ENCODE measurements at places on chromosomes 7 and 10.

DNA sequence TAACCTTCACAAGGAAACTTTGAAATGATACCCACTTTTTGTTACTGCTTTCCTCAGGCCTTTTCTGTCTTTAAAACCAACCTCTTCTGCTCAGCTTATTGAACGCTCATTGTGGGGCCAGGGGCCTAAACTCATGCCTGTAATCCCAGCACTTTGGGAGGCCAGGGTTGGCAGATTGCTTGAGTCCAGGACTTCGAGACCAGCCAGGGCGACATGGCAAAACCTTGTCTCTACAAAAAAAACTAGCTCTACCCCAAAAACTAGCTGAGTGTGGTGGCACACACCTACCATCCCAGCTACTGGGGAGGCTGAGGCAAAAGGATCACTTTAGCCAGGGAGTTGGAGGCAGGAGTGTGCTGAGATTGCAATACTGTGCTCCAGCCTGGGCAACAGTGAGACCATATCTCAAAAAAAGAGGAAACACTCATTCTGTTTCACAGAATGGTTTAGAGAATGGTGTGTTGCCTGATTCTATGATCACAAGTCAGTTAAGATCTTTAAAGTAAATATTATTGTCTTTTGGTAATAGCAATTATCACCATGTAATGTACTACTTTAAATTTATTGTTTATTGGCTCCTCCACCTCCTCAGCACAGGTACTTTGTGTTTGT, 51.1 kb downstream of the KCTD7 start:
- no peak for DNase-seq

DNA sequence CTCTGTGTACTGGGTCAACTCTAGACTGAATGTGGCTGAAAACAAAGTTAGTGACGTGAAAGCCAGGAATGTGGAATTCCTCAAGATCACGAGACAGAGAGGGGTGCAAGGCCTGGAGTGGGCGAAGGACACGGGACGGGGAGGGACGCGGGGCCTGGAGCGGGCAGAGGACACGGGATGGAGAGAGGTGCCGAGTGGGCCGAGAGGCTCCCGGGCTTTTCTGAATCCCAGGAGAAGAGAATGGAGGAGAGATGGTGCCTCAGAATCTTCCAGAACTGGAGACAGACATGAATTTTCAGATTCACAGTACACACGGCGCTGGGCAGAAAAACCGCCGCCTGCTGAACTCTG, 50.6 kb upstream of the PRKAR1B start:
- DNase-seq: no peak

DNA sequence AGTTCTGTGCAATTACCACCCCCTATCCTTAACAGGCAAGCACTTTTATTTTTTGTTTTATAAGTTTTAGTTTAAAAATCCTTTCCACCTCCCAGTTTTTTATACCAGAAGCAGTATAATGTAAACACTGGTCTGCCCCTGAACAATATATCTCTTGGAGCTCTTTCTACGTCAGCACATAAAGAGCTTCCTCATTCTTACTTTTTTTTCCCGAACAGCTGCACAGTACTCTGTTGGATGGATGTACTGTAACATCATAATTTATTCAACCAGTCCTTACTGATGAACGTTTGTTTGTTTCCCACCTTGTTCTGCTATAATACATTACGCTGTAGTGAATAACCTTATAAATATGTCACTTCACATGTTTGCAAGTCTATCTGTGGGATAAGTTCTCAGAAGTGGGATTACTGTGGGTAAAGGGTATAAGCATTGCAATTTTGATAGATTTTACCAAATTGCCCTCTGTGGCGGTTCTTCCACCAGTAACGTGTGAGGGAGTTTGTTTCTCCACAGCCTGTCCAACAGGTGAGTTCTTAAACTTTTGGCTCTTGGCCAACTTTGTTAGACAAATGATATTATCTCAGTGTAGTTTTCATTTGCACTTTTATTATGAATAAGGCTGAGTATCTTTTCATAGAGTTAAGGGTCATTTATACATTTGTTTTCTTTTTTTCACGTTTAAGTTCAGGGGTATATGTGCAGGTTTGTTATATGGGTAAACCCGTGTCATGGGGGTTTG, 32.8 kb downstream of the ADRA2A start:
- DNase-seq: no peak

DNA sequence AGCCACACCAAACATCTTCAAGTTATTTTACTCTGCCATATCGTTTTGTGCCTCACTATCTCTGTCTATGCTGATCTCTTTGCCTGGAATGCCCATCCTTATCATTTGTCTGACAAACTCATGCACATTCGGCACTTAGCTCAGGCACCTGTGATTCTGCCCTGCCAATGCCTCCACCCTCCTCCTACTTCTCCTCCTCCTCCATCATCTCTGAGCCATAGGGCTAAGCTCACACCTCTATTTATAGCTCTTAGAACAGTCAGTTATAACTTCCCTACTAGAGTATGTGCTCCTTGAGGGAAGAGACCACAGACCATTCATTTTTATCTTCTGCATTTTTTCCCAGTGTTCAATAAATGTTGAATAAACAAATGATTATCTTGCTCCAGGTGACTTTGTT, 51.2 kb upstream of the CDK13 start:
- no peak for DNase-seq

DNA sequence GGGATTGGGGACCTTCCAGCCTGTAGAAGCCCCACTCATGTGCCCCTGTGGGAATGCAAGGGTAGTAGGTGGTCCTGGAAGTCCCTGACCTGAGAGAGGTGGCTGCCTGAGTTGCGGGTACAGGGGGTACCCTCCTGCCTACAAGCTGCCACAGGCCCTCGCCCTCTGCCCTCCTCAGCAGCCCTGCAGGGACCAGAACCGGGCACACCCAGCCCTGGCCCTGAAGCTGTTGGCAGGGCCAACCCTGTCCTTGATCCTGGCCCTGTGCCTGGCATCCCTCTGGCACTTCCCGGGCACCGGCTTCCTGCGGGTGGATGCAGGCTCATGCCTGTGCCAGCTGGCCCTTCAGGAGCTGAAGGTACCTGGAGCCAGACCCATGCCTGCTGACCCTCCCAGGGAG, 54.9 kb upstream of the ELN start:
- DNase-seq: no peak

DNA sequence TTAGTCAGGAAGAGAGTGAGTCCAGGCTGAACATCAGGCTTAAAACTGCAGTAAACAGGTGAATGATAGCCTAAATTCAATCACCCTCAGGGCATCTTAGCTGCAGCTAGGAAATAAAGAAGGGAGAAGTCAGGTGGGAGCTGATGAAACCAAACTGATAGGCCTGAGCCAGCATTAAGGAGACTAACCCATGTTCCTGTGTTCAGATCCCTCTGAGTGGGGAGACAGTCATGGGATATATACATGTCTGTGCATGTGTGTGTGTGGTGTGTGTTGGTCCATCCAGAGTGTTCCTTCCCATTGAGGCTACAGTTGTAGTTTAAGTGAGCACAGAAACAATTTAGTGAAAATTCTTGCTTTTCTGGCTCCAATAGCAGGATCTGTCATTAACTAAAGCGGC, 480.9 kb downstream of the PHTF2 start:
- no peak for DNase-seq

GRCh38 chr10:118924493-118924892, 105.0 kb upstream of the NANOS1 start:
- no peak for DNase-seq

DNA sequence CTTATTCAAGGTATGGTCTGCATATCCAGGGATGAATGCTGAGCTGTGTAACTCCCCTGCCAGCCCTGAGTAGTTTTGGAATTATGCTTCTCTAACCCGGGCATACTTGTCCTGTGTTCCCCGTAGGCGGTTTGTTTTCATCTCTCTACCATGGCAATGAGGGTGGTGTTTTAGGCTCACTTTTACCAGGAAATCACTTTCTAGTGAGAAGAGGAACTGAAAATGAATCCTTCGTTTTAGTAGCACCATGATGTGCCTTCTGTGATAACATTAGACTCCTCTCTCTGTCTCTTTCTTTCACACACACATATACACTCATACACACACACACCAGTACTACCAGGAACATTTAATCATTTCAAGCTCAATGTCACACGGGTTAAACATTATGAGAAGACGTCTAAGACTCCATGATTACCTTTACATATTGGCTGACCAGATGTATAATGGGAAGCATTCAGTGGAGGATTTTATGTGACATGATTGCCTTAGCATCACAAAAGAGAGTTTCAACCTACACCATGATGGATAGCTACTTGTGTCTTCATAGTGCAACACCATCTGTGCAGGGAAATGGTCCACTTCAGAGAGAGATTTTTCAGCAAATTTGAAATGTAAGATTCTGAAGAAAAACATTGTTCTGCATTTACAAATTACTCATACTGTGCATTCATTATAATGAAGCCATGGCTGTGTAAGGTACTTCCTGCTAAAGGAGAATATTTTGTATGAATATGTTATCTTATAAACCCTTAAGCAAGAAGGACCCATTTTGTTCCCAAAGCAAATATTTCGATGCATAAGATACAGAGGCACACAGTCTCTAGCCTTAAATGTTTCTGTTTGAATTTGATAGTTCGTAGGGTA, 31.0 kb upstream of the PFKP start:
- DNase-seq: no peak

GRCh38 chr7:98470485-98471240, 69.8 kb upstream of the BAIAP2L1 start:
- DNase-seq: peak; percentile 55

GRCh38 chr7:42029405-42029804, 207.6 kb downstream of the GLI3 start:
- DNase-seq: no peak

GRCh38 chr7:27168265-27168947, 3.1 kb upstream of the HOXA9 start:
- DNase-seq: peak; percentile 38

GRCh38 chr10:21518641-21519396, 6.7 kb downstream of the SKIDA1 start:
- DNase-seq: no peak

- peak; percentile 38 for DNase-seq
Measured at GRCh38 chr7:81339946-81340345, 421.1 kb upstream of the SEMA3C start.

DNA sequence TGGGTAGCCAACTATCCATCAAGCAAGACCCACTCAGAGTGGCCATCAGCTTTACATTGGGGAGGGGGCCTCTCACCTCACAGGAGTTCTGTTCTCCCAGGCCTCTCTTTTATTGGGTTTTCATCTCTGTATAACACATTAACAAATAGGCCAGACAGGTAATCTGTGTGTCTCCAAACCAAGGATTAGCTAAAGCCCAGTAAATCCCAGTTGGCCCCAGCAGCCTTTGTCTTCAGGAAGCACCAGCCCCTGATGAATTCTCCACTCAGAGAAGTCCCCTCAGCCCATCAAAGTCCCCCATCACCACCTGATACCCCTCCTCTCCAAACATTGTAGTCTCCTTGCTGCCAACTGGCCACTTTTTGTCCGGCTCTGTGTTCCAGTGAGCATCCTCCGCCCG, 16.9 kb upstream of the SLF2 start:
- DNase-seq: no peak

DNA sequence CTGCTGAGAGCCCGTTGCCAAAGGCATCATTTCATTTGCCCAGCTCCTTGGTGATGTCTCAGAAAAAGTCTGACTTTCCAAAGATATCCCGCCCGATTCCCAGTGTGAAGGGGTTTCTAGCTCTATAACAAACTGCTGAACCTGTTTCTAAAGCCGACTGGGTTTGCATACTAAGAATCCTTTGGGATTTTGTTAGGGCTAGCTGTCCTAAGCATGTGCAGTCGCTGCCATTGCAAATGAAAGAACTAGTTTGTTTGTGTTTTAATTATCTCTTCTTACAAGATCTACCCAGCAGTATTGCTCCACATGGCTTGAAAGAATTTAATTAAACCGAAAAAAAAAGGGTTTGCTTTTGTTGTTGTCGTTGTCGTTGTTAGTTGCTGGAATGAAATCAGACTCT, 476.6 kb downstream of the GATA3 start:
- no peak for DNase-seq

GRCh38 chr7:55155351-55156117, 136.7 kb downstream of the EGFR start:
- no peak for DNase-seq

DNA sequence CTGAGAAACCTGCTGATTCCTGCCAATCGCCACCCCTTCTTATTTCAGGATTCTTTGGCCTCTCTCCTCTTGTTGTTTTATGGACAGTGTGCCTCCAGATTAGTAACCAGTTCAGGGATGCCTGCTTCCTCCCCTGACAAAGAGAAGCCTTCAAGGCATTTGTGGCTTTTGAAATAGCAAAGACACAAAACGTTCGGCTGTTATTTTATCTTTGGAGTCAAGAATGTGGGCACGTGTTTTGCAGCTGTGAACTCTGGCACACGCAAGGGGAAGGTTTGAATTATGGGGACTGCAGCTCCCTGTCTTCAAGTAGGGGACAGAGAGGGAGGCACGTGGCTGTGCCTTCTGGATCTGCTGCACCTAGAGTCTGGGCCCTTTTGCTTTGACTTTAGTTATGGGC, 157.9 kb upstream of the GRB10 start:
- DNase-seq: peak; percentile 24

DNA sequence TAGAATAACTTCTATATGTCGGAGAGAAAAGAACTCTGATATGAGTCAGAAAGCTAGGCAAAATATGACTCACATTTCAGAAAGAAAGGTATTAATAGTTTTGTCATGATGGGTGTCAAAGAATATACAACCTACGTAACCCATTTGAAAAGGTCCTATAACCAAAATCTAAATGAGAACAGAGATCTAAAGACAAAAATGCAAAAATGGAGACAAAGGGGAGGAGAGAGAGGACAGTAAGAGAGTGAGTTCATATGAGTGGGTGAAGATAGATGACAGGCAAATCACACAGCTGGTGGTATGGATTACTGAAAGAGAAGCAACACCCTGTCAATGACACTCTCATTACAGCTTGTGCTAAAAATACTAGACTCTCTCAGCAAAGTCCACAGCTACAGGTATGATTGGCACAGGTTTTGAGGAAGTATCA, 25.6 kb downstream of the ANKMY2 start:
- no peak for DNase-seq

GRCh38 chr7:72064916-72065315, 347.2 kb downstream of the CALN1 start:
- DNase-seq: no peak

GRCh38 chr7:148807436-148807835, 76.7 kb downstream of the EZH2 start:
- no peak for DNase-seq
